Midbrain (tissue), 1 donor: ENCODE measurements at places on chromosomes 1 and 21.

- DNase-seq = no peak
These were observed 62.4 kb downstream of the FGGY start for GRCh38 chr1:59359325-59359724.

GRCh38 chr1:183732236-183732880 lies 72.6 kb upstream of the RGL1 start:
- DNase-seq = no peak

DNA sequence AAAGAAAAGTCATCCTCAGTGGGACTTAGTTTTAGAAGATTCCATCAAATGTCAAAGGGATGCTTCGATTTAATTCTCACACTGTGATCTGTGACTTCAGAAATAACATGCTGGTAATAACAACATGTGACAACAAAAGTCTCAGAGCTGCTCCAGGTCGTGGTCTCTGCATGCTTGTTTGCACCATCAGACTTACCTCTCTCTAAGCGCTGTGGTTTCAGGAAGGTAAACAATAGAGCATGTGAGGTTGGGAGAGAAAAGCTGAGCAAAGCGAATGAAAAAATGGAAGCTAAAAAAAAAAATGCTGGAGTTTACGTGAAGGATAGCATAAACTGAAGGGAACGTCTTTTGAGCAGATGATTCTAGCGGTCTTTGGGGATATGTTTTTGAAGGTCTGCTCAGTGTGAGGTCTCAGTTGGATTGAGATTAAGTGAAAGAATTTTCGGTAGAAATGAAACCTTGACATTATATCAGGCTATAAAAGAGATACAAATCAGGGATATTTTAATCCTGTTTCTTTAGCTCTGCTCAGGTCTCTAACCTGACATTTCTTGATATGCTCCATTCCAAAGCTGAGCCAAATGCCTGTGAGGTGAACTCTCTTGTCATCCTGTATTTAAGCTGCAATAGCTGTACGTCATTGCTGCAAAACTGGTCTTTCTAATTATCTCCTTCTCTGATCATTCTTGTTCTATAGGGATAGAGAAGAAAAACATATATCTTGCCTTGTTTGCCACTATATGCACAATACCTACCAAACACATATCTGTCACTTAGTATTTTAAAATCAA lies 86.5 kb downstream of the C1orf21 start:
- no peak for DNase-seq

DNA sequence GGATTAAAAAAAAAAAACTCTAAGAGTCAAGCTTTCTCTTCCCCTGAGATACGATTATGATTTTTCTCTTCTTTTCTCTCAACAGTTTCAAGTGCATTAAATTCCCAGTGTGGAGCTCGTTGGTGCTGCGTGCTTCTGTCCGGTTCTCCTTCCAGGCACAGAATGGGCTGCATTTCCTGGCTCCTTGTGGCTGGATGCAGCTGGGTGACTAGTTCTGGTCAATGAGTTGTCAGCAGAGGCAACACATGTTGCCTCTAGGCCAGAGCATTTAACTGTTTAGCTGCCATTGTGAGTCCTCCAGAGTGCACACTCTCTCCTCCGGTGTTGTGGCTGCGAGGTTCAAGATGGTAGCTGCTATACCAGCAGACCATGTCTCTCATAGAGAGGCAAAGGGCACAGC lies 312.9 kb downstream of the RRAGC start:
- DNase-seq = no peak

- no peak for DNase-seq
These were observed 6.4 kb downstream of the TRIM11 start for GRCh38 chr1:228400237-228400651.

DNA sequence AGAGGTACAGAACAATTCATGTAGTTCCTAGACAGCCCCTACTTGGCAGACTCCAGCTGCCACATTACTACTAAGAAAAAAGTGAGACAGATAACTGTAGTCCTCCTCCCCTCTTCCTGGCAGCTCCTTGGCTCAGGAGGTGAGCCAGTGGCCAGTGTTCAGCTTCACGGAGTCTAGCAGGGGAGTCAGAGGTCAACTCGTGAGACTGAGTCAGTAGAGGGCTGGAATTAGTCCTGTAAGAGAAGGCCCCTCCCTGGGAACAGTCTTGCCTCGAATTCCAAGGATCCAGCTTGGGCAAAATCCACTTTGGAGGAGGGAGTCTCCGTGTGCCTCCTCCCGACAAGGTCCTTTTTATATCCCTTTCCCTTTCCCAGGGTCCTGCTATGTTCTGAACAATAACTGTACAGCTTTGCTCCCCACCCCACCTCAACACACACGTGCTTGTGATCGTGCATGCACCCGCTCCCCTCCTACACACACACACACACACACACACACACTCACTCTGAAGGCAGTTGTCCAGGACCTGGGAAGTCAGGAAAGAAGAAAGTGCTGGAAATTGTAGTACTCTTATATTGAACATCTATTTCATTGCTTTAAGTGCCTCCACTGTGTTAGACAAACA lies 22.5 kb upstream of the SLC27A3 start:
- DNase-seq = no peak

- DNase-seq = no peak
These were observed 47.5 kb downstream of the PCNT start for GRCh38 chr21:46371204-46372013.

GRCh38 chr1:96427616-96428015 lies 294.0 kb upstream of the PTBP2 start:
- no peak for DNase-seq

- no peak for DNase-seq
These were observed 112.9 kb downstream of the CDC7 start for GRCh38 chr1:91613595-91613994.

DNA sequence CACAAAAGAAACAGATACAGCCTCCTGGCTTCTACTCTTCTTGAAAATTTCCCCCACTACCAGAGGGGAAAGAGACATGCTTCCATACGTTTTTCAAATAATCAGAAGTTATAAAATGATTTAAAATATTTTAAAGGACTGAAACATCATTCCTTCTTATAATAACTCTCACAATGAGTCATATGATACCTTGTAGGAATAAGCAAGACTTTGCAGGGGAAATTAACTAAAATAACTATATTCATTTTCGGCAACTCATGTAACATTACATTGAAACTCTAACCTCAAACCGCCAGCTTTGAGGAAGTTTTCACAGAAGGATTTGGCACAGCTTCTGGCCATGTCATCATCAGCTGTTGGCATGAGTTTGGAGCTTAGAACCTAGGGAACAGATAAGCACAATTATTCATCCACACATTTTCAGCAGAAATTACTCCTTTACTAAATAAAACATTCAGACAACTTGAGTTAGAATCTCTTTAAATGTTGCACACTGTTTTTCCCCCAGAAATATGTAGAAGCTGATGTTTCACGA lies 85.9 kb downstream of the USP24 start:
- DNase-seq = no peak

DNA sequence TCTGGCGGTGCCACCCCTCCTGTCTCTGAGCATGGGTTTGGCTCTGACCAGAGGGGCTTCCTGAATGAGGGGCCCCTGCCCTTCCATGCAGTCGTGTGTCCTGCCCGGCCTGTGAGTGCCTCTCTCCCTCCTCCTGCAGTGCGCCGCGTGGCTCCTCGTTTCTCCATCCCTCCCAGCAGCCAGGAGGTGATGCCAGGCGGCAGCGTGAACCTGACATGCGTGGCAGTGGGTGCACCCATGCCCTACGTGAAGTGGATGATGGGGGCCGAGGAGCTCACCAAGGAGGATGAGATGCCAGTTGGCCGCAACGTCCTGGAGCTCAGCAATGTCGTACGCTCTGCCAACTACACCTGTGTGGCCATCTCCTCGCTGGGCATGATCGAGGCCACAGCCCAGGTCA lies 57.9 kb downstream of the PTPRF start:
- DNase-seq = no peak

GRCh38 chr1:165632152-165632469 lies 1.1 kb downstream of the MGST3 start:
- no peak for DNase-seq

- DNase-seq = no peak
These were observed 653.8 kb downstream of the SMYD3 start for GRCh38 chr1:245853291-245853690.

- DNase-seq = no peak
These were observed 71.6 kb downstream of the PLXNA2 start for GRCh38 chr1:208172423-208173145.

GRCh38 chr21:34824314-34824713 lies 155.5 kb downstream of the CLIC6 start:
- DNase-seq = no peak

DNA sequence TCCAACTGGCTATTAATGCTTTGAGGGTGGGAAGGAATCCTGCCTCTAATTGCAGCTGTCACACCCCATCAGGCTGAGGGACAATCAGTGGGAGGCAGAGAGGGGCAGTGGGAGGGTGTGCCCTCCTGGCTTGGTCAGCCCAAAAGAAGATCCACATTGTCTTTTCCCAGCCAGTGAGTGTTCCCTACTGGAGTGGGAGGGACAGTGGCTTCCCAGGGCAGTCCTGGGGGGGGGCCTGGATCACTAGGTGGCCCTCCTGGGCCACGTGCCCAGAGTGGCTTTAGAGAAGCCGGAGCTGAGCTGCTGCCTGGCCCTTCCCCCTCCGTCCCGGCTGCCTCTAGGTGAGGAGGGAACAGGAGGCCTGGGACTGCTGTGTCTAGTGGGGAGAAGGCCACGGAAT lies 14.0 kb downstream of the INKA2 start:
- DNase-seq = peak; percentile 34

DNA sequence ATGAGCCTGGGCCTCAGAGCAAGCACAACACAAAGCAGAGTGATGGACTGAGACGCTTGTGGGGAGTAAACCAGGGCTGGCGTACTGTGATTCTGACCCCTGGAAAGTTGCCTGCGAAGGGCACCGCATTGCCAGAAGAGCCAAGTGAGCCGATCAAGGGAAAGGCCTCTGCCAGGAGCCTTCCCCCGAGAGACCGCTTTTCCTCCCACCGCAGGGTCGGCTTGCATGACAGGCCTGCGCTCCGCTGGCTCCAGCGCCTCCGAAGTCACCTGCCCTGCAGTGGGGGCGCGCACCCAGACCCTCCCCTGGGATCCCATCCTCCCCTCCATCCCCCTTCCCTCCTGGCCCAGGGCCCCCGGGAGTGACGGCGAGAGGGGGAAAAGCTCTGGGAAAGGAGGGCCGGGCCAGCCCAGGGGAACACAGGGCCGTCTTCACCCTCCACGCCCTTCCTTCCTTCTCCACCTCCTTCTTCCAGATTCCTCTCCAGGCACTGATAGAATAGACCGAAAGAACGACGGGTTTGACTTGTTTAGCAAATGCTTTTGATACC lies 165.0 kb downstream of the TRIM33 start:
- no peak for DNase-seq
